Activated CD4-positive, alpha-beta T cell treated with anti-CD3 and anti-CD28 coated beads, Interleukin-2, amount 50 U/mL, for 24 hours (primary cell): ENCODE measurements at places on chromosomes 4 and X.

DNA sequence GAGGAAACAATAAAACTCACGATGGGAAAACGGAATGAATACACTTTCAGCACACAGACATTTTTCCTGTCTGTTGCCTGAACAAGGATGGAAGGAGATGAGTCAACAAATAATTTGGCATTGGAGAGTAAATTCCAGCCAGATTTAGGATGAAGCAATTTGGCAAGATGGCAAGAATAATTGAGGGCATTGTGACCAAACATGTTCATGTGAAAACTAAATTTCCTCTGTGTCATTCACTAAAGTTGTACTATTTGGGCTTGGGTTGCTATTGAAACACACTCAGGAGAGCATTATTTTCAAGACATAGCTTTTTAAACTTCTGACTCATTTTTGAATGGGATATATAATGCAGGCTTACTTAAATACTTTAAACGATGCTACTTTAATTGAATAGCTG is 1614.4 kb downstream of the PCDH19 start:
- no peak for DNase-seq

- no peak for DNase-seq
These were observed 37.8 kb downstream of the CLCN3 start for GRCh38 chr4:169658196-169658595.

DNA sequence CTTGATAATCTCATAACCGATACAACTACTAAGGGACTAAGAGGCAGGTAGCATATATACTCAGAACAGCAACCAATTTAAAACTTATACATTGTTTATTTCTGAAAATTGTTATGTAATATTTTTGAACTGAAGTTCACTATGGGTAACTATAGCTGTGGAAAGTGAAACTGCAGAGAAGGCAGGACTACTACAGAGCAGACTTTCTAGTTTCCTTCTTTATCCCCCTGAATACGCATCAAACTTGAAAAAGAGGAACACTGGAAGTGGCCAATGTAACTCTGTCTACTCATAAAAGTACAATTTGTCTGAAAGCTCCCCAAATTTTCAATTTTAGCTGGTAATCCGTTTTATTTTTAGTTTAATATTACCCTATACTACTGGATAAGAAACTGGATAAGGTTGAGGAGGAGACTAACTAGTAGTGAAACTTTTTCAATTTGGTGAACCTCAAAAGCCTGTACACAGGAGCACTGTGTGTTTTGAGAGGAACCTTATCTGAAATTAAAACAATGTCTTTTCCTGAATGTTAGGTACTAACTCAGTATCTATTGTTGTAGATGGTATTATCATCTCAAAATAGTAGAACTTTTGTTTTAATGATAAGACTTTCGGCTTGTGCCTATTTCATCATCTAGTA is 225.8 kb downstream of the GABRG1 start:
- no peak for DNase-seq

- no peak for DNase-seq
These were observed 82.8 kb downstream of the CPZ start for GRCh38 chr4:8675383-8675782.

DNA sequence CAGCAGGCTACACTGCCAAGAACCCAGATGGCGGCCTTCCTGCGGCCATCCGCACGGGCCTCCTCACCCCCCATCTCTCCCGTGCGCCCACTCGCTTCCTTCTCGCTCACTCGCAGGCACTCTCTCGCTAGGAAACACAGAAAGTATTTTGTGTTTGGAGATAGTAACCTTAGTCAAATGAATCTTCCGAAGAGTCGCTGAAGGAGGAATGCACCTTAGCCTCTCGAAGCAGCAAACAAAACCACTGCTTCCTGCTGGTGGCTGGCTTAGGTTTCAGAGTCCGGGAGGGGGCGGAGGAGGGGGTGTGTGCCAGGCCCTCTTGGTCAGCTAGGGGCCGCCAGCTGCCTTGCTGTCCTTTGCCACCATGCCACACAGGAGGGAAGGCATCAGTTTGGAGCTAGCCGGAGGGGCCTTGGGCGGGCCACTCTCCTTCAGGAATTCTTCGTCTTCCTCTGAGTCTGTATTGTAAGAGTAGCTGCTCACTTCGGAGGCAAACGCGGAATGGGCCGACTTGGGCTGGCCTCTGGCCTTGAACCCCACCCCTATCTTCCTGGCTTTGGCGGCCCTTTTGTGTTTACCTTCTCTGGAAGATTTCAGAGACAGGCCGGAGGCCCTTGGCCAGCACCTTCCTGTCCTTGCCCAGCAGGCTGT is 73.2 kb upstream of the UCP1 start:
- no peak for DNase-seq

GRCh38 chr4:651884-652642 is 22.0 kb downstream of the ATP5ME start:
- no peak for DNase-seq

DNA sequence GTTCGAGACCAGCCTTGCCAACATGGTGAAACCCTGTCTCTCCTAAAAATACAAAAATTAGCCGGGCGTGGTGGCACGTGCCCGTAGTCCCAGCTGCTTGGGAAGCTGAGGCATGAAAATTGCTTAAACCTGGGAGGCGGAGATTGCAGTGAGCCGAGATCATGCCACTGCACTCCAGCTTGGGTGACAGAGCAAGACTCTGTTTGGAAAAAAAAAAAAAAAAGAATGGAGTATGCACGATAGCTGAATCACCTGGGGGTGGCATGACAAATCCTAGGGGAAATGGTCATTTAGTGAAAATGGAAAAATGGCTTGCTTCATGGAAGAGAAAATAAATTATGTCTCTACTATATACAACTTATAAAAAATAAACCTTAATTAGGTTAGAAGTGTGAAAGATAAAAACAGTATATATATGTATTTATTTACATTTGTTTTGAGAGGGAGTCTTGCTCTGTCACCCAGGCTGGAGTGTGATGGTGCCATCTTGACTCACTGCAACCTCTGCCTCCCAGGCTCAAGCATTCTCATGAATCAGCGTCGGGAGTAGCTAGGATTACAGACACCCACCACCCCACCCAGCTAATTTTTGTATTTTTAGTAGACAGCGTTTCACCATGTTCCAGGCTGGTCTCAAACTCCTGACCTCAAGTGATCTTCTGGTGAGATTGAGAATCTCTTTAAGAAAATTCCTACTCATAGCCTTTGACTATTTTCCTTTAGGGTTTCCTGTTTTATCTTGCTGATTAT is 19.3 kb upstream of the ING2 start:
- DNase-seq = no peak

GRCh38 chrX:110026099-110026844 is 23.4 kb downstream of the TMEM164 start:
- no peak for DNase-seq

DNA sequence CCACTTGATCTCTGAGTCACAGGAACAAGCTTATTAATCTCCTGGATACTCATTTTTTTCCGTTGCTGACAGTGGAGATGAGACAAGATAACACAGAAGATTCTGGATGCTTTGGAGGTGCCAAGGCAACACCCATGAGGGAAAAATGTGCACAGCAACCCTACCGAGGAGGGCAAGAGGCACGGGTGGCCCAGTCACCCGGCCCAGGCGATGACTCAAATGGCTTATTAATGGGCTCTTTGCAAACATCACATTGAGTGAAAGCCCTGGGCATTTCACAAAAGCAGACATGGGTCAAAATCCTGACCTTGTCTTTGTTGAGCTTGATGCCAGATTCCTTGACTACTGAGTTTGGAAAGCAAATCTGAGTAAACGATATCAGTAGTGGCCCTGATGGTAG is 315.1 kb downstream of the STK32B start:
- DNase-seq = no peak

DNA sequence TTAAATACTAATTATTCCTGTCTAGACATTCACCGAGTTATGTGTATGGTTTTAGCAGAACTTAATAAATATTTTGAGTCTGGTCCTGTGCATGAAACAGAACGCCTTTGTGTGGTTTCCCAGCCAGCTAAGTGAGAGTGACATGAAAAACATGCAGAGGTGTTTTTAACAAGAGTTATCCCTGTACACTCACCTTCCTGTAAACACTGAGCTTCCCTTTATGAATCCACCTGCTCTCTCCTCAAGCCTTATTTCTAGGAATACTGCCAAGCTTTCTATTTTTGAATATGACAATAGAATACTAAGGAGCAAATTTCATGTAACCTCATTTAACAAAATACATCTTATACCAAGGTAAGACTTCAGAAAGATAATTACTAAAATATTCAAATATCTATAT is 270.3 kb upstream of the CTSO start:
- DNase-seq = no peak

DNA sequence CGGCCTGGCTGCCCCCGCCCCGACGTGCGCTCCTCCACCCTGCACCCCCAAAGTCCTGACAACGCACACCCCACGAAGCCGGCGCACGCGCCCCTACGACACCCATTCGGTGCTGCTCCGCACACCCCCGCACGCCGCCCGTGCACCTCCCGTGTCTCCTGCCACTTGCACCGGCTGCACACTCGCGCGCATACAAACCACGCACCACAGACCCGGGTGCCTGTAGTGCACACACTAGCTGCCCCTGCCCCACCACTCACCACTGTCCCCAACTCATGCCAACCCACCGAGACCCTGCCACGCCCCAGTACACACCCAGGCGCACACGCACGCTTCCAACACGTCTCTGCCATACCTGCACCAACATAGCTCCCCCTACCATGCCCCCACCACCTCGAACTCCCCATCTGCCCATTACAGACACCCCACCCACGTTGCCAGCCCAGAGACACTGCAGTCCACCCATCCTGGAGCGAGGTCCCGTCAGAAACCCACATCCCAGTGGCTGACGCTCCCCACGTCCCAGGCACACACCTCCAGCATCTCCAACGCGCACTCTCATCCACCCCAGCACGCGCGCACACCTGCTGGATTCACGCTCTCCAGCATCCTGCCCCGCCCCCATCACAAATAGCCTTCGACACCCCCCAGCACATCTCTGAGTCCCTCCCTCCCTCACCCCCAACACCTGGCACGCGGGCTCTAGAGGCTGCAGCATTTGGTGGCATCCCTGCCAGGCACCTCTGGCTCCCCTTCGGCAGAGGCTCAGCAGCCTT is 4.2 kb upstream of the DUSP9 start:
- no peak for DNase-seq

GRCh38 chrX:50281253-50281652 is 76.7 kb downstream of the CCNB3 start:
- no peak for DNase-seq

- no peak for DNase-seq
These were observed 376.9 kb upstream of the CTSO start for GRCh38 chr4:156330436-156331031.

GRCh38 chr4:16783119-16783518 is 115.3 kb downstream of the LDB2 start:
- no peak for DNase-seq

GRCh38 chr4:18021470-18021719 is 160 bp downstream of the LCORL start:
- DNase-seq = no peak

DNA sequence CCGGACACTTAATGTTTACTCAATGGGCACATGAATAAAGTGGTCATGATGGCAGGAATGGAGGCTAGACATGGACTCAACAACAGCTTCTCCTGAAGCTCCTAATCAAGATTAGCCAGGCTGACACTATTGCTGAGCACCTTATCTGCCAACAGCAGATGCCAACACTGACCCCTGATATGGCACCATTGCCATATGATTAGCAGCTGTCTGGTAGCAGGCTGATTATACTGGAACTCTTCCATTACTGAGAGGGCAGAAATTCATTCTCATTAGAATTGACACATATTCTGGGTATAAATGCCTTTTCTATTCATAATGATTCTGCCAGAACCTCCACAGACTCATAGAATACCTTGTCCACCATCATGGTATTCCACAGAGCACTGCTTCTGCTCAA is 18.4 kb upstream of the AFF1 start:
- DNase-seq = no peak

DNA sequence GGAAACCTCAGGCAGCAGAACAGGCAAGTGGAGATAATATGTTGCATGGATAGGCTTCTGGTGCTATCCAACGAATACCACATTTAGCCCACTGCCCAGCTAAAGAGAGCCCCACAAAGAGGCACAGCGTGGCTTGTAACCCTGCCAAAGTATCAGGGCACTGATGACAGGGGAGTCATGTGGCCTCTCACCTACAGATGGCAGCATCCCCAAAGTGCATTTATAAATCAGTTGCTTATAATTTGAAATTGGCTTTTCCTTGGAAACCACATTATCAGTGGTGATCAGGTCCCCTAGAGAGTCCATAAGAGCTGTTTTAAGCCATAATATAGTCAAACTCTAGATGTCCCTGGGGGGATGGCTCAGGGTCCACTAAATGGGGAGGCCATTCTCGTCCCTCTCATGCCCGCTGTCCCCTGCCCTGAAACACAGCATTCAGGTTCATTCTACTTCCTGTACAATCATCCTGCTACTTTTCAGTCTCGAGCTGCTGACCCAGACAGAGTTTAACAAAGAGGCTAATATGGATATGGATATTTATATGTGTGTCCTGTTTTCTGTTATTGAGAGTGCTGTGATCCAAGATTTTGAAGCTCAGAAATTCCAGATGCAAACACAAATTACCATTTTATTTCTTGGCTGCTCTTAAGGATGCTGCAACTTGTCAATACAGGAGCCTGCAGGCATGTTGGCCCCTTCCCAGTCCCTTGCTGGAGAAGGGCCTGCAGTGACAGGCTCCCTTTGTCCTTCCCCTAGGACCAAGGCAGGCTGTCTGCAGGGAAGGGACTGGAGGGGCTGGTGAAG is 28.5 kb downstream of the SRPX start:
- DNase-seq = no peak

DNA sequence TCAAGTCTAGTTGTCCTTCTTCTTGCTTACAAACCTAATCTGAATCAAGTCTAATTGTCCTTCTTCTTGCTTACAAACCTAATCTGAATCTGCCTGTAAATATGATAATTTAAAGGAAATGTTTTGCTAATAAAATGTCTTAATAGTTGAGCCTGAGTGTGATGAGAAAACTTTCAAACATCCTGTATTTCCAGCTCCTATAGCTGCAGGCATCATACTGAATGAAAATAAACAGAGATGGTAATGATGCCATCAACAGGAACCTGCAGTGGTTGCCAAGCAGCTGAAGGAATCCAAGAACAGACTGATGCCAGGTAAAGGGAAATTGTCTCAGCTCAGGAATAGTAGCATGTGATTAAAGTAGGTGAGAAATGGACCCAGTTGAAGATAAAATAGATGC is 156.1 kb upstream of the IRS4 start:
- DNase-seq = no peak

DNA sequence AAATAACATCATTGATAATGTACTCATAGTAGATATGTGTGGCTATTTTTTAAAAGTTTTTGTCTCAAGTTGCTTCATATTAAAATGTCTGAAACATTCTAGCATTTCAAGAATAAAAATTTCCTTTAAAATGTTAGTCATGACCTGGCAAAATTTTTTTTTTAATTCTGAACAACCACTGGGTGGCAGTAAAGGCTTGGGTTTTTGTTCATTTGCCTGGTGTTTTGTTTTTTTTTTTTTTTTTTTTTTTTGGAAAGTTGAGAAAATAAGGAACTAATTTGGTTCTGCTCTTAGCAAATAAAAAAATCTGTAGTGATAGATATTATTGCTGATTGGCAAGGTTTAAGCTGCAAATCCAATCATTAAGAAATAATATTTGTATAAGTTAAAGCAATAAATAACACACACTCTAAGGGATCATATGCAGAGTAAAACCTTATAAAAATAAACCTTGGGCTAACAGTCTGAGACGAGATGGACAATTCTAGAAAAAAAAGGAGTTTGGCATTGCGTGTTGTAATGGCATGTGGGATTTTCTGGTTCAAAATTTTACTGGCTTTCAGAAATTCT is 81.4 kb downstream of the CEP44 start:
- no peak for DNase-seq
